Stimulated activated CD4-positive, alpha-beta T cell treated with anti-CD3 and anti-CD28 coated beads, Interleukin-4, amount 100 ng/mL, for 4 hours (primary cell): ENCODE measurements at places on chromosomes 11 and 22.

DNA sequence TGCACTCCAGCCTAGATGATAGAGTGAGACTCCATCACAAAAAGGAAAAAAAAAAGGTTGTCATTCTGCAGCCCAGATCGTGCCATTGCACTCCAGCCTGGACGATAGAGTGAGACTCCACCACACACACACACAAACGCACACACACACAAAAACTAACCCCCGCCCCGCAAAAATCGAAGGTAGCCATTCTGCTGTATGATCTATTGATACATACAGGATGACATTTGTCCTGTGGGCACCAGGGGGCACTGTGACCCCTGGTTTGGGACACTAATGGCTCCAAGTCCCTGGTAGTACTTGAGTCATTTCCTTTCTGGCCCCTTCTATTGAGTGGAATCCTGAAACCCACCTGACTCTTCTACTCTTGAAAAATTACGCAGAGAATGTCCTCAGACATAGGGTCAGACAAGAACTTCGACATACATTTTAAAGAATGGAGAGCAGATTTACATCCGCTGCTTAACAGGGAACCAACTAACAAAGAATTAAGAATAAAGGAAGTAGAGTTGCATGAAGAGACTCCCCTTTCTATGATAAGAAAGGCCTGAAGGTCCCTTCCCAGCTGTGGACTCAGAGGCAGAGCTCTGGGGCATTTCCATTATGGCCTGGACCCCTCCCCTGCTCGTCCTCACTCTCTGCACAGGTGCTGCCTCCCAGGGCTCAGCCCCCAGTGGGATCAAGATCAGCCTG is 35.0 kb upstream of the PRAME start:
- DNase-seq, result peak; percentile 47

- no peak for DNase-seq
Observed at GRCh38 chr11:109435121-109435742, 13.2 kb downstream of the C11orf87 start.

- DNase-seq, result no peak
Observed at GRCh38 chr11:125053167-125053566, 9.9 kb upstream of the SLC37A2 start.

GRCh38 chr11:2539371-2540222 is 94.8 kb downstream of the KCNQ1 start:
- no peak for DNase-seq
